ENCODE measurements at places on chromosomes 3 and 15. TPM values are rescaled to one million over a fixed set of nuclear protein-coding genes. Genes with fewer than 3 reads are reported as not detected.

GRCh38 chr15:47507221-47507985 is 209.9 kb upstream of the SEMA6D start:
- no peaks in the 10 kb centered on the region for H3K27me3 ChIP-seq
- H3K4me1 ChIP-seq: no peaks in the 10 kb centered on the region

Gene EXOG
- 16.9 TPM for total RNA-seq

GRCh38 chr15:45111390-45112142 is 2.4 kb downstream of the DUOX2 start:
- H3K27me3 ChIP-seq: peaks cover 21% of the 10 kb centered on the region
- no peaks in the 10 kb centered on the region for H3K36me3 ChIP-seq
- no peaks in the 10 kb centered on the region for H3K4me1 ChIP-seq
- no peak overlapping the region for H3K27ac ChIP-seq

- H3K36me3 ChIP-seq: no peaks in the 10 kb centered on the region
- H3K27me3 ChIP-seq: no peaks in the 10 kb centered on the region
- H3K27ac ChIP-seq: no peak overlapping the region
- H3K4me3 ChIP-seq: no peak overlapping the region
- no peaks in the 10 kb centered on the region for H3K4me1 ChIP-seq
These were observed 297.8 kb downstream of the EPHA3 start for GRCh38 chr3:89405176-89405575.

DNA sequence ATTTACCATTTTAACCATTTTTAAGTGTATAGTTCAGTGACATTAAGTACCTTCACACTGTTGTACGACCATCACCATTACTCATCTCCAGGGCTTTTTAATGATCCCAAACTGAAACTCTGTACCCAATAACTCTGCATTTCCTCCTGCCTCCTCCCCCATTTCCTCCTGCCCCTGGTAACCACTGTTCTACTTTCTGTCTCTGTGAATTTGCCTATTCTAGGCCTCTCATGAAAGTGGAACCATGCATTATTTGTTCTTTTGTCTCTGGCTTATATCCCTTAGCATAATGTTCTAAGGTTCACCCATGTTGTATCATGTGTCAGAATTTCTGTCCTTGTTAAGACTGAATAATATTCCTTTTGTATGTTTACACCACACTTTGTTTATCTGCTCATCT is 154.2 kb downstream of the MECOM start:
- H3K27me3 ChIP-seq: no peaks in the 10 kb centered on the region
- DNase-seq: peak; percentile 37
- H3K27ac ChIP-seq: no peak overlapping the region
- H3K4me1 ChIP-seq: peaks cover 9% of the 10 kb centered on the region

GRCh38 chr3:50714946-50715345 is 40.2 kb downstream of the DOCK3 start:
- no peaks in the 10 kb centered on the region for H3K27me3 ChIP-seq
- no peak overlapping the region for H3K4me3 ChIP-seq
- DNase-seq: no peak

- H3K27ac ChIP-seq: no peak overlapping the region
- H3K4me1 ChIP-seq: peaks cover 23% of the 10 kb centered on the region
- DNase-seq: no peak
- no peak overlapping the region for H3K4me3 ChIP-seq
- H3K27me3 ChIP-seq: no peaks in the 10 kb centered on the region
These were observed 7.9 kb downstream of the TNFSF10 start for GRCh38 chr3:172515130-172515918.

GRCh38 chr3:12507591-12508281 is 23.5 kb downstream of the TSEN2 start:
- no peak for DNase-seq
- H3K4me1 ChIP-seq: no peaks in the 10 kb centered on the region
- H3K27ac ChIP-seq: no peak overlapping the region
- peaks cover 20% of the 10 kb centered on the region for H3K36me3 ChIP-seq
- no peak overlapping the region for H3K4me3 ChIP-seq

- no peak for DNase-seq
- H3K27me3 ChIP-seq: no peaks in the 10 kb centered on the region
- no peak overlapping the region for H3K4me3 ChIP-seq
- H3K27ac ChIP-seq: no peak overlapping the region
- no peaks in the 10 kb centered on the region for H3K4me1 ChIP-seq
These were observed 55.0 kb upstream of the SOX14 start for GRCh38 chr3:137709011-137709601.

Gene SOX14
- total RNA-seq: not detected

DNA sequence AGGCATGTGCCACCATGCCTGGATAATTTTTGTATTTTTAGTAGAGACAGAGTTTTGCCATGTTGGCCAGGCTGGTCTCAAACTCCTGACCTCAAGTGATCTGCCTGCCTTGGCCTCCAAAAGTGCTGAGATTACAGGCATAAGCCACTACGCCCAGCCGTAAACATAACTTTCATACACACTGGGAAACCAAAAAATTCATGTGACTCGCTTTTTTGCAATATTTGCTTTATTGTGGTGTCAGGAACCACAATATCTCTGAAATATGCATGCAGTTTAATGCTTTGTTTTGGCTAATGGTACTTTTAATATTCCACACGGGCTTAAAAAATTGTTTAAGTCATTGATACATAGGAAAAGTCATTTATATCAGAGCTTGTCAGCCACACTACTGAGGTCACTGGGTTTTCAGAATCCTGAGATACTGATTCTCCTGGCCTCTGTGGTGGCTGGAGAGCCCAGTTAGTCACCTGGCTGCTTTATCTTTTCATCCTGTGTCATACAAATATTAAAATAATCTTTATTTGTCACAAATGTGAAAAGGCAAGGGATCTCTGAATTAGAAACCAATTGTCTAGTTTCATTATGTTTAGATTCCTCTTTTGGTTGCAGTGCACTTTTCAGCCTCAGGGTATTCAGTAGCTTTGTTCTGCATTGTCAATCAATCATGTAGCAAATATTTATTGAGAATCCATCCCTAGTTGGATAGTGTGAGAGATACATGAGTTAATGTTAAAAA is 10.0 kb downstream of the TMEM62 start:
- no peaks in the 10 kb centered on the region for H3K27me3 ChIP-seq
- no peaks in the 10 kb centered on the region for H3K36me3 ChIP-seq
- no peak overlapping the region for H3K27ac ChIP-seq
- H3K4me1 ChIP-seq: peaks cover 17% of the 10 kb centered on the region
